ENCODE measurements at places on chromosomes 1 and 21.

DNA sequence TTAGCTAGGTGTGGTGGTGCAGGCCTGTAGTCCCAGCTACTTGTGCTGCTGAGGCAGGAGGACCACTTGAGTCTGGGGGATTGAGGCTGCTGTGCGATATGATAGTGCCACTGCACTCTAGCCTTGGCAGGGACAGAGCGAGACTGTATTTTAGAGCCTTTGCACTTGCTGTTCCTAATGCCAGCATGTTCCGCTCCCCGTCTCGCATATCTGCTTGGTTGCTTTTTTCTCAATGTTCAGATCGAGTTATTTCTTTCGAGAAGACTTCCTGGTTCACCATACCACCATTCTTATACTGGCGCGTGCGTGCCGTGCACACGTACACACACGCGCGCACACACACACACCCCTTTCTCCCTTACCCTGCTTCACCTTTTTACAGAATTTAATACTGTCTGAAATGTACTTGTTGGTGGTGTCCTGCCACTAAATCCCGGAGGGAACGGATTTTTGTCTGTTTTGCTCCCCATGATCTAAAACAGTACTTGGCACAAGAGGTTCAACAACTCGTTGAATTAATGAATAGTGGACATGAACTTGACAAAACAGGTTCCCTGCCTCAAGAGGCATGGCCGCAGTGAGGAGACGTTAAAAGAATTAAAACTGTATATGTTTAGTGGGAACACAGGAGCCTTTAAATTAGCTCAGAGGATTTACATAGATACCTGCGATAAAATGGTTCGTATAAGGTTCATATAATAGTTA lies 1.1 kb upstream of the RPRD2 start:
- peak; percentile 37 for DNase-seq

- DNase-seq, result no peak
Observed at GRCh38 chr1:45297666-45298356, 28.9 kb upstream of the HPDL start.

- no peak for DNase-seq
Observed at GRCh38 chr1:109402025-109402424, 4.3 kb upstream of the SORT1 start.

DNA sequence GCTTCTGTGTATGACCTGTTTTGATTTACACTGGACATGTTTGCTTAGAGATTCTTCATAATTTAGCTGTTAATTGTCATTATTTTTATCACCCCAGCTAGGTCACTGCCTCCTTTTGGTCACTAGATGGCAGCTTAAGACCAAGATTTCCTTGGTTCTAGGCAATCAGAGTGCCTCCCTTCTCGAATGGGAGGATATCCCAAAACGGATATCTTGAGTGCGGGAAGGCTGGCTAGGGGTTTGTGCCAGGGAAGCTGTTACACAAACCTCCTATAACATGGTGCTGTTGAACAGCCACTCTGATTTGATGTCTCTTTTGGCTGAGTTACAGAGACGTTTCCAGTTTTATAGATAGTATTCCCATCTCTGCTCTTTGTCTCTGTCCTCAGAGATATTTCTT lies 283.5 kb downstream of the S1PR1 start:
- DNase-seq, result no peak

- no peak for DNase-seq
Observed at GRCh38 chr1:90189889-90190288, 195.0 kb downstream of the ZNF326 start.

GRCh38 chr1:39925721-39926342 lies 24.1 kb upstream of the MYCL start:
- DNase-seq, result no peak

DNA sequence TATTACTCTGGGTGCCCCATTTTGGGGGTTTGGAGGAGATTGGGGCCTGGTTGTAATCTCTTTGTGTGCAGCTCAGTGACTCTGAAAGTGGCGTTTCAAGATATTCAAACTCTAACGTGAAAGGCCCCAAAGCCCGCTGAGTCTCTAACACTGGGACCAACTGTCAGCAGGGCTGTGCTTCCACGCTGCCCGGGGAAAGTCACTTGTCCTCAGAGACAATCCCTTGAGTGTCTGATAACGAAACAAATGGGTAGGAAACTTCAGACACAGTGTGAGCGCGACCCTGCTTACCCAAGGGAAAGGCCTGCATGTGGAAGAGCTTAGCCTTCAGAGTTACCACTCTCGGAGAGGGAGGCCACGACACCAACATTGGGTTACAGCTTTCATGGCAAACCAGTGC lies 837 bp downstream of the UBASH3A start:
- DNase-seq, result no peak

DNA sequence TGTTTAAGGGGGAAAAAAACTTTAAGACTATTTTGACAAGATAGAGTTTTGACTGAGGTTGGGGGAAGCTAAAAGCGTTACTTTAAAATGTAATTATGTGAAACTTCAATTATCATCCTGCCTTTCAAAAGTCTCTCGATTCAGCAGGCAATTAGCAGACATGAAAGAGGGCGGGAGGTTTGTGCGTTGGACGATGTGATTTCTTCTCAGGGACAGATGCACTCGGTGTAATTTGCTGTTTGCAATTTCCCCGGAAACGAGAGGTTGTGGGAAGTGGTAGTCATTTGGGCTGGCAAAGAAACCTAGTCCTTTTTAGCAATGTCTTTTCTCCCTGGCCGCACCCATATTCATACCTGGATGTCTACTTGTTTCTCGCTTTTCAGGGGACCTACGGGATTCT lies 27.1 kb downstream of the KAZN start:
- DNase-seq, result no peak

GRCh38 chr1:232951180-232951579 lies 769 bp downstream of the NTPCR start:
- DNase-seq, result no peak

- no peak for DNase-seq
Observed at GRCh38 chr1:99811747-99812146, 38.4 kb upstream of the AGL start.

GRCh38 chr1:16321176-16321867 lies 31.0 kb downstream of the FBXO42 start:
- no peak for DNase-seq

GRCh38 chr1:3968851-3969250 lies 68.8 kb upstream of the C1orf174 start:
- no peak for DNase-seq

- DNase-seq, result no peak
Observed at GRCh38 chr1:245469734-245470133, 314.9 kb downstream of the KIF26B start.

- DNase-seq, result no peak
Observed at GRCh38 chr1:211697356-211697755, 21.9 kb upstream of the NEK2 start.

GRCh38 chr21:44298301-44298700 lies 1.6 kb upstream of the PFKL start:
- no peak for DNase-seq

DNA sequence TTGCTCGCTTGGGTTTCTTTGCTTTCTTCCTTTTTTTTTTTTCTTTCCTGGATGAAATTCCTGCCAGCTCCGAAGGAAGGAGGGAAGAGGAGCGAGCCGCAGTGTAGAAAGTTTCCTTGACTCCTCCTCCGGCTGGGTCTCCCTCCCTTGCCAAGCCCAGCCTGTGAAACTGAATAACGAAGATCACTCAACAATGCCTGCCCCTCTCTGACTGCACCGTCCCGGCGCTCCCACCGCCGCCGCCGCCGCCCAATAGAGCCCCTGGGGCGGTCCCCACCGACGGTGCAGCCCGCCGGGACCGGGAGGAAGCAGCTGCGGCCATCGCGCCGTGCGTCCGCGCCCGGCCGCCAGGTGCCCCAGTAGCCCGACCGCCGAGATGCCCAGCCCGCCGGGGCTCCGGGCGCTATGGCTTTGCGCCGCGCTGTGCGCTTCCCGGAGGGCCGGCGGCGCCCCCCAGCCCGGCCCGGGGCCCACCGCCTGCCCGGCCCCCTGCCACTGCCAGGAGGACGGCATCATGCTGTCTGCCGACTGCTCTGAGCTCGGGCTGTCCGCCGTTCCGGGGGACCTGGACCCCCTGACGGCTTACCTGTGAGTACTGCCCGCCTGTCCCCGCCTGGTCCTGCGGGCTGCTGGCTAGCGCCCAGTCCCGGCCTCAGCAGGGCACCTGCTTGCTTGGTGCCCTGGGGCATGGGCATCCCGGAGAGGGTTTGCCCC lies at the start of gene LGR6:
Gene LGR6 (plus strand): TSS at position 186 of the 714 bp plus-strand sequence. CDS start 191 bp downstream, at position 377.
- DNase-seq, result no peak

DNA sequence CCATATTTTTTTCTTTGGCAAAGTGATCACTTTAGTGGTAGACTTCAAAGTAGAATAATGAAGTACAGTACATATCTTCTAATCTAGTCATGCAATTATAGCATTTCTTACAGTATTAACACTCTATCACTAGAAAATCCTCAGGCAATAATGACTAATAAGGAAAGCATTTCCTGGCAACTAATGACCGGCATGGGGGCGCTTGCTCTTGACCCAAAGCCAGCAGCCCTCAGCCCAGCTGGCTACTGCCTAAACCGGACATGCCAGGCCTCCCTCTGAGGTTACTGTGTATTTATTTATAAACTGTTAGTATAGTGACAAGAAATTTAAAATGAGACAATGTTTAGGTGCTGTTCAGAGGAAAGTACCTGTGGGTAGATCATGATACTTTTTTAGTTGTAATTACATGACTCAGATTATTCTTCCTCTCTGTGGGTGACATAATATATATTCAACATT lies 633.8 kb downstream of the PTPRC start:
- no peak for DNase-seq

DNA sequence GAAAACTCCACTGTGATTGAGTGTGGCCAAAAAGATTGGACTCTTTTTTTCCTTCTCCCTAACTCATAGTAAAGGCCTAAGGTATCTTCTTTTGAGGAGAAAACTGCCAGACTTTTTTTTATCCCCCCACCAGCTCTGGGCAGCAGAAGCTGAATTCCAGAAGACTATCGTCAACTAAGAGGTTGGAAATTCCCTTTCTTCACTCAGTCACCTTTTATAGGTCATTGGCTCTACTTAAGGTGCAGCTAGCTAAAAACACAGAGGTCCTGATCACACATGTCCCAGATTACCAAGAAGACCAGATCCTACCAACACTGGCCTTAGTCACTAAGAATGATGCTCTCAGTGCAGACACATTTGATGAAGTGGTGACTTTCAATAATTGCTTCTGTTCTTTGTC lies 1441.2 kb downstream of the PLA2G4A start:
- no peak for DNase-seq

DNA sequence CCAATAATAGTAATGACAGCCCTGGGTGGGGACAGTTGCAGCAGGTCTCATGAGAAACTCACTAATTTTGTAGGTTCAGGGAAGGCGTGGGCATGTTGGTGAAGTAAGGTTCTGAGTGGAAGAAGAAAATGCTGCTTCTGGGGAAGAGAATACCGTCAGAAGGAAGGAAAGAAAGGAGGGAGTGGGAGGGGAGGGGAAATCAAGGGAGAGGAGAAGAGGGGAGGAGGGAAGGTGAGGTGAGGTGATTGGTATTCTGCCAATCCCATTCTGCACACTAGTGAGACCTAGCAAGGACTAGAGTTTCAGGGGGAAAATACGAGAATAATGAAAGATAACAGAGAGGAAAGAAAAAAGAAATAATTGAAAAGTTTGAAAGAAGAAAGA lies 32.4 kb upstream of the MGST3 start:
- no peak for DNase-seq

DNA sequence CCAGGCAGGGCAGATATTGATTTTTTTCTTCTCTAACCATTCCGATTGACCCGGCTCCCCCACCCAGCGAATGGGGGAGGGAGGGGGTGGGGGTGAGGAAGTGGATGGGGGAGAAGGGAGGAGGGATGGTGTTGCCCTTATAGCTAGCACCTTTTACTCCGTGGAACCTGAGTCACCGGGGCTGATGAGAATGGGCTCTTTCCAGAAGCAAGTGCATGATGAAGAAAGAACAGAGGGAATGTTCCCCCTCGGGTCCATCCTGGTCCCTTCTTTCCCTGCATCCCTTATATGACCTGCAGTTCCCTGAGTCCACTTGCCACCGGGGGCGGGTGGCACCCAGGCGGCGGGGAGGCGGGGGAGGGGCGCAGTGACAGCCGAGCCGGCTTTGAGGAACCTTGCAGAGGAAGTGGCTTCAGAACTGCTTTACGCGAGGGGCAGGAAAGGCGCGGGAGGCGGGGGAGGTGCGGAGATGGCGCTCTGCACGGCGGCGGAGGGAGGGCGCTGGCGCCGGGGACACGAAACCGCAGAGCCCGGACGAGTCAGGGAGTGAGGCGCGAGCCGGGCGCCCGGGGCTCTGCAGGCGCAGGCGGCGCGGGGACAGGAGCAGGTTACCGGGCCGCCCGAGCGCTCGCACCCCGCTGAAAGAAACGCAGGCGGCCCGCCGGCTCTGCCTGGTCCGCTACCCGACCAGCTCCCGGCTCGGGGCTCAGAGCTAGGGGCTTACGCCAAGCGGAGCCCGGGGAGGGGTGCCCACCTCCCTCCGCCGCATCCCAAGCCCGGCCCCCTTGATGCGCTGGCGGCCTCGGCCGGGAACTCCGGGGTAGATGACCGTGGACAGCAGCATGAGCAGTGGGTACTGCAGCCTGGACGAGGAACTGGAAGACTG lies 49.7 kb downstream of the RASSF5 start:
- peak; percentile 69 for DNase-seq

GRCh38 chr1:31944205-31945089 lies 6.3 kb upstream of the PTP4A2 start:
- peak; percentile 93 for DNase-seq

- no peak for DNase-seq
Observed at GRCh38 chr1:83999316-83999819, 436 bp upstream of the TTLL7 start.

GRCh38 chr21:43994085-43994484 lies 18.0 kb upstream of the TRAPPC10 start:
- DNase-seq, result no peak

GRCh38 chr1:178324003-178324402 lies 172.8 kb downstream of the CLEC20A start:
- no peak for DNase-seq

GRCh38 chr1:204114606-204115005 lies 37.2 kb downstream of the ETNK2 start:
- no peak for DNase-seq

DNA sequence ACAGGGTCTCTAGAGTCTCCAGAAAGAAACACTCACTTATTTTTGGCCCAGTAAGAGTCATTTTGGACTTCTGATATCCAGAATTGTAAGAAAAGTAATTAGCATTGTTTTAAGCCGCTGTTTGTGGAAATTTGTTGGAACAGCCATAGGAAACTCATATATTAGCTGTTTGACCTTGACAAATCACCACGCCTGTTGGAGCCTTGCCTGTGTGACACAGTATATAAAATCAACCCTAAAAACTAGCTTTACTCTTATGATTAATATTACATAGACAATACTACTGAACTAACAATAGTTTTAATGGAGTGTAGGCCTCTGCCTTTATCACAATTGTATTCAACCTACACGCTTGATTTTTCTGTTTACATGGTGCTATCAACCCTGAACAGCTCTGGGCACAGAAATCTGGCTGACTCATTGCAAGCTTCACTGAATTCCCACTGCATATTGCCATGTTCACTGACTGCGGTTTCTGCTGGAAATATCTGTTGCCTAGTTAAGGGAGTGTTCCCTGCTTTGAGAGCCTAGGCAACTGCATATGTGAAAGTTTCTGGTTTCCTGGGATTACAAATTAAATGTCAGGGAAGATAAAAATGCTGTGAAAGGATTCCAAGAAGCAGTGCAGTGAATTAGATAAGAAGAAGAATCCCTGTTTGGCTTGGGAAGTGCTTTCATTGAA lies 419.5 kb upstream of the DEPDC1 start:
- DNase-seq, result no peak

Data from liver (tissue), 10 donors.